Right hindlimb (tissue), 1 donor: ENCODE measurements at places on chromosomes 5 and 9.
A peak's percentile ranks its signal among the peaks of the same experiment; 100 is the strongest.

DNA sequence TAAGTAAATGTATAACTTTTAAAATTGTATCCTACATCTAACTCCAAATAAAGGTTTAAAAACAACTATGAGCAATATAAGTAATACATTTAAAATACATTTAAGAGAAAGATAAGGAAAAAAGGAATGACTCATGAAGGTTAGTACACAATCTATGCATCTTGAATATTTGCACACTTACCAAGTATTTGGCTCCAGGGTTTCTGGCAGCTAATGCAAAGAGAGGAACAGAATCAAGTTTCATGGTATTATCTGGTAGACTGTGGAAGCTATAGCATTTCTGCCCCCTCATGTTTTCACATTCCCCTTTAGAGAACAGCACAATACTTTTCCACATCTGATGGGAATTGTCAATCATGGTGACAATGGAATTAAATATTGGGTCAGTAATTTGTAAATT is 132.1 kb downstream of the COX7C start:
- no peak for DNase-seq

GRCh38 chr9:75087289-75087823 is 599 bp downstream of the NMRK1 start:
- peak; percentile 65 for DNase-seq

- no peak for DNase-seq
Measured at GRCh38 chr9:134011401-134011800, 13.9 kb upstream of the BRD3OS start.

DNA sequence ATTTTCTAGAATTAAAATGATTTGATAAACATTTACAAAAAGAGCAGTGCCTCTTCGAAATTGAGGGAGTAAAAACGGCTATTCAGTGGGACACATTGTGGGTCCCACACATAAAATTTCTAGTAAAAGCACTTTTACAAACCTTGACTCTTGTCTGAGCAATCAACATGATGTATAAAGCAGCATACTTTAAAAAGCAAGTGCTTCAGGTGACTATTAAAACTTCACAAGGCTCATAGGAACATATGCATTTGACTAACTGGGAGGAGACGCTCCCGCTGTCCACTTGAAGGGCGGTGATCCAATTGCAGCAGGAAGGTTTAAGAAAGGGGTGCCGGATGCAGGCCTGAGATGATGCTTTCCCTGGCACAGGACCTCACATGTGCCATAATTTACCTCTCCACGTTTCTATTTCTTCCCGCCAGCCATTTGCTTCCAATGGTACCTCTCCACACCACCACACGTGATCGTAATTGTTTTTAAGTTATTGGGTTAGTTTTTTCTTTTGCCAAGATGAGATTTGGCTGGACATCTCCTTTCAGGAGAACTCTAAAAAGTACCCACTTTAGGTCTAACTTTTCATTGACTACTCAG is 1.8 kb downstream of the MCTP1 start:
- DNase-seq = no peak

DNA sequence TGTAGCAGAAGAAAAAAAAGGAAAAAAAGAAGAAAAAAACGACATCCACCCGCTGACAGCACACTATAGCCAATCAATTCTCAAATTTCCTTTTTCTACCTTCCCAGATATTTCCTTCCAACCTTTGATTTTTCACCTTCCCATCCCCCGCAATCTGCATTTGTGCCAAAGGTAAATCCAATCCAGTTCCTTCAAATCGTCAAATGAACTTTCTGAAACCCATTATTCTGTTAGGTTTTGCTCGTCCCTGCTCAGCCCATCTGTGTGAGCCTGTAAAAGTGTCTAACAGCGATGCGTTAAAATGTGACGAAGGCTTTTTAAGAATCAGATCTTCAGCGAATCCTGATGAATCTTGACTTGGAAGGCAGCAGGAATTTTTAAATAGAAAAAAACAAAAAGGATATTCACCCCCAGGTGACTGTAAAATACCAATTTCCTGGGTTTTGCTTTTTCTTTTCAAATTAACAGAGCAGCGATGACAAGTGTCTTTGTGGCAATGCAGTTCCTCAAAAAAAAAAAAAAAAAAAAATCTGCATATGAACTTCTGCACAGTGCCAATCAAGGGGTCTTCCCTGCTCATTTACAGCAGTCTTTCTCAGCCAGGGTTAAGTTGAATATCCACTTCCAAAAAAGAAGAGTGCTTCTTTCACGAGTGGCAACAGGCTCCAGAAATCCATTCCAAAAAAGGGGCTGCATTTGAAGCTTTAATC is 367 bp upstream of the SHC3 start:
- DNase-seq = no peak

- DNase-seq = peak; percentile 39
Measured at GRCh38 chr5:31898036-31898632, 259.2 kb downstream of the PDZD2 start.

GRCh38 chr9:100686420-100686819 is 108.5 kb downstream of the CAVIN4 start:
- no peak for DNase-seq

GRCh38 chr5:90170261-90170660 is 239.3 kb downstream of the CETN3 start:
- DNase-seq = no peak

GRCh38 chr5:113232667-113233066 is 202.1 kb downstream of the TSSK1B start:
- DNase-seq = no peak

GRCh38 chr5:65873181-65873750 is 53.1 kb upstream of the ERBIN start:
- no peak for DNase-seq

- no peak for DNase-seq
Measured at GRCh38 chr5:172402531-172403188, 51.7 kb downstream of the SH3PXD2B start.

- DNase-seq = no peak
Measured at GRCh38 chr9:81559709-81560108, 129.6 kb downstream of the TLE1 start.

DNA sequence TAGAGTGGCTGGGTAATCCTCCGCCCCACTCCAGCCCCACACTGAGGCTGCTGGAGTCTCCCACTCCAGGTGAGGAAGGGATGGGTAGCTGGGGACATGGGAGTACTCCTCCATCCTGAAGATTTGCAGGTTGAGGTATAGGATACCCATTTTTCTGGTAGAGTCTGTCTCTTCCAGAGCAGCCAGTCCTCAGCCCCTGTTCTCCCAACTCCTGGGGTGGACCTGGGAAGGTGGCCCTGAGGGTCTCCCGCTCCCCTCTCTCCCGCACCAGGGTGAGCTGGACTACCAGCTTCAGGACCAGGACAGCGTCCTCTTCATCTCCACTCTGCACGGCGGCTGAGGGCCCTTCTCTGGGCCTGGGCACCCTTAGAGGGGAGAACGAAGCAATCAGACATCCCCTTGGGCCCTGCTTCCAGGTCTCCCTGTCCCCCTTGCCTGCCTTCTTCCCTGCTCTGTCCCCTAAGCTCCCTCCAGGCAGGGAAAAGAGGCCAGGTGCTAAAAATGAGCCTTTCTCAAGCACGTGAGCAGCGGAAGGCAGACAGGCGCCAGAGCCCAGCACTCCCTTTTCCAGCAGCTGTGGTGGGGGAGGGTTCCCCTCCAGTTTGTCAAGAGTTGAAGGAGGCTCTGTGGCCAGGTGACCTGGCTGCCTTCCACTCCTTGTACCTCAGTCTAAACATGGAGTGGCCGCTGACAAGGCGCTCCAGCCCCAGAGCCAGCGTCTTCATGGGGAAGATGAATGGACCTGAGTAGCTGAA is 18.4 kb downstream of the URM1 start:
- DNase-seq = no peak

- DNase-seq = no peak
Measured at GRCh38 chr9:124680049-124680448, 91.1 kb downstream of the NR6A1 start.

DNA sequence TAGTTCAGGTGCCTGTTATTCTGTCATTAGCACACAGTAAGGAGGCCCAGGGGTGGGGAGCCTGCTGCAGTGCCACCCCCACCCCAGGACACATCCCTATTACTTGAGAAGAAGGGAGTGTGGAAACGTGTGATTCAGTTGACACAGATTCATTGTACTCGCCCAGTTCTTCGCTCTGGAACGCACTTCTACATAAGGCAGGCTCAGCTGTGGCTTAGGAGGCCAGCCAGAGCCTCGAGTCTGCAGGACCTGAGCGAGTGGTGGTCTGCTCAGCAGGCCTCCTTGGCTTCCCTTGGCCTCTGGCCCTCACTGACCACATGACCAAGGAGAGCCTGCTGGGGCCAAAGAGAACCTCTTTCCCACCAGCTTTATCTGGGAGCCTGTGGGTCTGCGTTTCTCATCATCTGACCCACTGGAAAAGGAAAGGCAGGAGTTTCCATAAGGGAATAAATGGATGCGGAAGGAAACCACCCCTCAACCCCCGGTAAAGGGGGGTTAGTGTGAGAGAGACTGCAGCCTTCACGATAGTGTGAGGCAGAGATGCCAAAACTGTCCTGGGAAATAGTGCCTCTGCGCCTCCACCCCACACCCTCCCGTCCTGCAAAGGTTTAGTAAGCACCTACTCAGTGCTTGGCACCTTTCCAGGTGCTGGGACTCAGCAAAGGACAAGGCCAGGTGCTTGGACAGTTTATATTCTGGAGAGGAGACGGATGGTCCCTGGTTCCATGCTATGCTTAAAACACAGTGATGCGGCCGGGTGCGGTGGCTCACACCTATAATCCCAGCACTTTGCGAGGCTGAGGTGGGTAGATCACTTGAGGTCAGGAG is 73.7 kb downstream of the PPARGC1B start:
- DNase-seq = peak; percentile 71

DNA sequence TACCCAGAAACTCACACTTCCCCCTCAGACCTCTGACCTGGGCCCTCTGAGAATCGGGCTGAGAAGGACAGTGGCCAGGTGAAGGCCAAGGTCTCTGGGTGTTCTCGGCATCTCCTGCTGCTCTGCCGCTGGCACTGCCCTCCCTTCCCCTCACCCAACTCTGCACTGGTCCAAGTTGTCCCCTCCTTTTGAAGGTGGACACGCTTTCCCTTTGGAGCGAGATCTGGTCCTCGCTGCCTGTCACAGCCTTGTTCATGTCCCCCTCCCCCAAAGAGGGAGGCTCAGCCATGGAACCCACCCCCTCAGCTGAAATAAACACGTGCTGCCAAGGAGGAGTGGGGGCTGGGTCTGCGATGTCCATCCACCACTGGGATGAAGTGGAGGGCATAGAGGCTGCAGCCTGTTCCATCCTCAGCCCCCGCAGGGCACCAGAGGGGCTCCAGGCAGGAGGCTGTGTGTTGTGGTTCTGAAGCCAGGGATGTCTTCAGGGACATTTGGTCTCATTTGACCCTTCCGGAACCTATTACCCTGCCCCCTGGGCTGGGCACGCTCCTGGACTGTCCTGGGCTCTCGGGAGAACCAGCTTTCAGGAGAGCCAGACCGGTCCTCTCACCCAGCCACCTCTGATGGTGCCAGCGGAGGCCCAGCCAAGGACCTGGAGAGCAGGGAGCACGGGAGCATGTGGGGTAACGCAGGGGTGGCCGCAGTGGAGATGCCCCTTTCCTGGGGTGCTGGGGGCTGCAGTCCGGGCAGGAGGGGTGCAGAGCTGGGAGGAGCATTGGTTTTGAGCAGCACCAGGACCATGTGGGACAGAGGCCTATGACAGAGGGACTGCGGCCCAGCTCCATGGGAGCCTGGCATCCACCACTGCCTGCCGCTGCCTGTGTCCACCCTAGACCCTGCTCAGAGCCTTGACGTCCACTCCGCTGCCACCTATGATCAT is 4.7 kb upstream of the LCN2 start:
- DNase-seq = peak; percentile 16

GRCh38 chr5:74367241-74367733 is 273.2 kb downstream of the ENC1 start:
- no peak for DNase-seq

DNA sequence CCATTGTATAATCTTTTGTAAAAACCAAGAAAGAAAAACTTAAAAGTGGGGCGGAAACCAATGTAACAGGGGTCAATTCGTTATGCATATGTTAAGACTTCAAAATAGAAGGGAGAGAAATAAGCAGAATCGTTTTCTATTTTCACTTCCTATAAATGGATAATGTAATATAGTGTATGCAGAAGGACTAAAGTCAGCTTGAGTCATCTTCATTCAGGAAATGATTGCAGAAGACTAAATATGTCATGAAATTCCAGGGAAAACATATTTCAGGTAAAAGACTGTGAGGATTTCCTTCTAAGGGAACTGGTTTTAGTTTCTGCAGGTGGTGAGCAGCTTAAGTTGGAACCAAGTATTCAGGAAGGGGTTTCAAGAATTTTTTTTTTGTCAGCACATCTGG is 753.3 kb downstream of the IRX1 start:
- DNase-seq = no peak

- no peak for DNase-seq
Measured at GRCh38 chr9:118008246-118008645, 304.0 kb downstream of the TLR4 start.

GRCh38 chr9:127801955-127802575 is 617 bp upstream of the FPGS start:
- no peak for DNase-seq

- DNase-seq = no peak
Measured at GRCh38 chr9:124290743-124291554, 33.2 kb downstream of the NEK6 start.

- DNase-seq = no peak
Measured at GRCh38 chr5:9338796-9339195, 207.1 kb downstream of the SEMA5A start.

DNA sequence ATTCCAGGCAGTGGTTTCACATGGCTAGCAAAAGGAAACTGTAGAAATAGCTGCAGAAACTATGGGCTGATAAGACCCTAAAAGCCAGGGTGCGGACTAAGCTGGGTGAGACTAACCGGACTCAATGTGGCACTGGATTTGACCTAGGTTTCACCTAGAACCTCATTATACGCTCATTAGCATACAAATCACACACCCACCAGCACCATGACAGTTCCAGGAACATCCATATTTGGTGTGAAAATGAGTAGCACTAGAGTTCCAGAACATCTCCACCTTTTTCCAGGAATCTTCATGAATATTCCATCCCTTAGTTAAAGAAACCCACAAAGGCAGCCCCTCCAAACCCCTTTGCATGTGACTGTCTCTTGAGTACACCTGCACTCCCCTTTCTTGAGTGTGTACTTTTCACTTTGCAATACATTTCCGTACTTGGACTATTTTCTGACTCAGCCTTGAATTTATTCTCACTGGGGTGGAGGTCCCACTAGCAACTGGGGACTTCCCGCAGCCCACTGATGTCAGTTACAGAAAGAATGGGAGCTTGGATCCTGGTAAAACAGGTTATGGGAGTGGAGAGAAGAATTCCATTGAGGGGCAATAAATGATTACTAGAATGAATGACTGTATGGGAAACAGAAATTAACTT is 58.0 kb upstream of the SPATA31C2 start:
- no peak for DNase-seq

GRCh38 chr9:84924266-84924665 is 254.7 kb downstream of the NTRK2 start:
- DNase-seq = no peak

- peak; percentile 57 for DNase-seq
Measured at GRCh38 chr5:10288592-10289219, 19.0 kb downstream of the CMBL start.

GRCh38 chr9:68817079-68817875 is 112.2 kb downstream of the PIP5K1B start:
- no peak for DNase-seq

DNA sequence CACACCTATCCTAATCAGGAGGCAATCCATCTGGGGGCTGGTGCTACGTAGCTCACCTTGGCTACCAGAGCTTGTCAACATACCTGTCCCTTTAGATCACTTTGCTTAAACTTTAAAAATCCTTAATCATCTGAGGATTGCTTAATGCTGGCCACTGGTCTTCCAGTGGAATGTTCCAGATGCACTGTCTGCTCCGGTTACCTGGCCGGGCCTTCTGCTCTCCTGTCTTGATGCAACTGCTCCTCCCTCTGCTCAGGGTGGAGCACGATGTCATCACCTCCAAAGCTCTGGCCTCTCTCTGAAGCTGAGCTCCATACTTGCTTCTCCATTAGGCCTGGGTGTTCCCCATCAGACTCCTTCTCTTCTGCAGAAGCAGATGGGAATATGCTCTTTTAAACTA is 106.5 kb upstream of the OTULINL start:
- no peak for DNase-seq
